ENCODE measurements at places on chromosomes 2 and 18.

GRCh38 chr2:14942987-14943386 is 310.5 kb downstream of the LRATD1 start:
- no peak for DNase-seq

DNA sequence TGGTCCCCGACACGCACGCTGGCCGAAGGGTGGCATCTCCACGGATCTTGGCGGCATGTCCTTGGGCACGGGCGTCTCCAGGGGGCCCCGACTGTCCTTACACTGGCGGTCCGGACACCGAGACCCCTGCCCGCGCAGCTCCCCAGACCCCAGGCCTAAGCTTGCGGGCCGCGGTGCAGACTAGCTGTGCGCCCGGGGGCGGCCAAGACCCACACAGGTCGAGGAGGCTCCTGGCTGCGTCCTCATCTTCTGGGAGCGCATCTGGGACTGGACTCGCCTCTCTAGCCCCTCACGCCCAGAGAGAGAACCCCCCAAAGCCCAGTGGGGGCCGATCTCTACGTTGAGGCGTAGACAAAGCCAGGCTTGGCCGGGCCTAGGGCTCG is 475 bp upstream of the TWIST2 start:
- DNase-seq, result no peak

GRCh38 chr2:220191031-220191430 is 563.6 kb downstream of the SLC4A3 start:
- DNase-seq, result no peak

GRCh38 chr2:127829845-127830246 is 18.9 kb upstream of the WDR33 start:
- peak; percentile 71 for DNase-seq

DNA sequence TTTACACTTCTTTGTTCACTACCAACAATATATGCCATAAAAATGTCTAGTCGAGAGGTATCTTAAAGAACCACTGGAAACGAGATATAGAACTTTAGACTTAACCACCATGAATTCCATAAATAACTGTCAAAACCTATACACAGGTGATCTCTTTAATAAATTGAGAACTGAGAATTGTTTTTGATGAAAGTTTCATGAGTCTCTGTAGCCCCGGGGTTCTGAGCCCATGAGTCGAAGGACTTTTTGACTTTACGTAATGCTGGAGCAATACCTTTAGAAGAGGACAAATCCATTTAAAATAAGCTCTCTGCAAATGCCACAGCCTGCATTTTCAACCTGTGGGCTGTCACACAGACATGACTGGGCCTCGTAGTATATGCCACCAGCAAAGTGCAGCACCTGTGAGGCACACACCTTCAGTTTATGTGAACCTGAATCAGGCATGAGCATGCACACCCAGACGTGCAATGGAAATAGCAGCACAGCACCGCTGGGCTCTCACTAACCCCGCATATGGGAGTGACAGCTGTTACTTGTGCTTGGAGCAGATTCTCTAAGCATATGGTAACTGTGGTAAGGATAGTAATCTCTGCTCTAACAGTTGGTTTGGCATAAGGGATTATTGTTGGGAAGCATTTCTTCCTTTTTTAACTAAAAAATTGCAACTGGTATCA is 383.2 kb downstream of the SOCS6 start:
- no peak for DNase-seq

- no peak for DNase-seq
These were observed 169.3 kb downstream of the PMAIP1 start for GRCh38 chr18:60069145-60069544.

- DNase-seq, result no peak
These were observed 144.6 kb upstream of the SPRED2 start for GRCh38 chr2:65576861-65577601.

Data from GM18507 (cell line).